ENCODE measurements at places on chromosomes 7 and 10.

GRCh38 chr7:150958597-150958996 lies 19.5 kb downstream of the KCNH2 start:
- peak; percentile 64 for DNase-seq

DNA sequence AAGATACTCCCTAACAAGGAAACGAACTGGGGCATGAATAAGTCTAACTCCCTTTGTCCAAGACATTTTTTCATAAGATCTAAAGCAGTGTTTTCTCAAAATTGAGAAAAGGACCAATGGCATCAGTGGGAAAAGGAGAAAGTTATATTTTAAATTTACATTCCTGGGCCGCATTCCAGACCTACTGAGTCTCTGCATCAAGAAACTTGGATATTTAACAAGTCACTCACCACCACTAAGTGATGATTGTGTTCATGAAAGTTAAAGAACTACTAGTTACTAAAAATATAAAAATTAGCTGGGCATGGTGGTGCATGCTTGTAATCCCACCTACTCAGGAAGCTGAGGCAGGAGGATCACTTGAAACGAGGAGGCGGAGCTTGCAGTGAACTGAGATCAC lies 149.6 kb upstream of the MEOX2 start:
- DNase-seq: no peak

DNA sequence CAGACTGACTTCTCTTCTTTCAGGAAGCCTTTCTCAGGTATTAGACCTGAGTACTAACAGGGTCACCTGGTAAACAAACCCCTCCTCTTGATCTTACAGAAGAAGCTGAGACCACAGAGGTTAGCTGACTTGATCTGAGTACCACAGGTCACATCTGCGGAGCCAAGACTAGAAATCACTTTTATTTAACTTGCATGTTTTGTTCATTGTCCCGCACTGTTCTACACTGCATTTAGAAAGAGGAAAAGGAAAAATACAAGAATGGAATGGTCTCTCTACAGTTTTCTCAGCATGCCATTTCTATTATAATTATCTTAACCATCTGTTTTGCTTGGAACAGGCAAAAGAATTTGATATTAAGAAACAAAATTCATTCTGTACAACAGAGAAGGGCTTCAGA lies 245.6 kb upstream of the ETV1 start:
- no peak for DNase-seq

- no peak for DNase-seq
Observed at GRCh38 chr7:124059375-124059774, 26.5 kb upstream of the TMEM229A start.

- no peak for DNase-seq
Observed at GRCh38 chr10:34743814-34744213, 71.3 kb downstream of the PARD3 start.

DNA sequence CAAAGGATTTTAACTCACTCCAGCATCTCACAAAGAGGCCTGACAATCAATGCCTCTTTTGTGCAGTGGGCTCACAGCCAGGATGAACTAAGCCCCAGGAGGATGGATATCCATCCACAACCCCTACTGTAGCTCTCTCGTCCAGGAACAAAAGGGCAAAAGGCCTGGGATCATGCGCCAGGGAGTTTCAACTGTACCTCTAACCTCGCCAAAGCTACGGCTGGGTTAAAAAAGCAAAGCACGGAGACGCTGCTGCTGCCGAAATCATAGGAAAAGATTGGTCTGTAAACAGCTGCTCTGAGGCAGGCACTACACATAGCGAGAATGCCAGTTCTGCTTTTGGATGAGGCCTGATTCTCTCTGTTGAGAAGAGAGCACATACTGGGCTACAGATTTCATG lies 32.1 kb downstream of the VSTM4 start:
- DNase-seq: no peak

DNA sequence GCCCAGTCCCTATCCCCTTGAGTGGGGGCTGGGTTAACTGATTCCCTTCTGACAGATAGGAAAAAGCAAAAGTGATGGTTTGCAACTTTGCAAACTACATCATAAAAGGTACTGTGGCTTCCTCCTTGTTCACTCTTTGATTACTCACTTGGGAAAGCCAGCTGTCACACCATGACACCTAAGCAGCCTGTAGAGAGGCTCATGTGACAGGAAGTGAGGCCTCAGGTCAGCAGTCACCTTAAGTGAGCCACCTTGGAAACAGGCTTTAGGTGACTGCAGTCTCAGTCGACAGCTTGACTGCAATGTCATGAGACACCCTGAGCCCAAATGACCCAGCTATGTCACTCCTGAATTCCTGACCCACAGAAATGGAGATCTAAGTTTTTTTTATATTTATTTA lies 4.3 kb upstream of the CHCHD2 start:
- DNase-seq: no peak

- no peak for DNase-seq
Observed at GRCh38 chr10:112080231-112080630, 103.3 kb downstream of the GPAM start.

GRCh38 chr7:5041047-5041446 lies 4.6 kb upstream of the RBAK start:
- DNase-seq: no peak

DNA sequence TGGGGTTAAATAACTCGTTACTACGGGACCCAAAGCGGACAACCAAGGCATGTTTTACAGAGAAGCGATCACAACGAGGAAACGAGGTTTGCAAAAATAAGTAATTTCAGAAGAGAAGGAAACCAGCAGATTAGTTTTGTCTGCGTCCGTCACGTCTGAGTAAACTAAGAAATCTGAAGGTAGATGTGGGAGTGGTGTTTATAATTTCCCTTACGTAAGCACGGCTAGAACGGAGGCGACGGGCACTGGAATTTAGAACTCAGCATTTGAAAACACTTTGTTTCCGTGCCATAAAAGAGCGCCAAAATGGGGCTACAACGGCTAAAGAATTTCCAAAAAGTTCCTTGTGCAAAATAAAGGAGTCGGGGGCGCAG lies 718 bp upstream of the UMAD1 start:
- DNase-seq: no peak

DNA sequence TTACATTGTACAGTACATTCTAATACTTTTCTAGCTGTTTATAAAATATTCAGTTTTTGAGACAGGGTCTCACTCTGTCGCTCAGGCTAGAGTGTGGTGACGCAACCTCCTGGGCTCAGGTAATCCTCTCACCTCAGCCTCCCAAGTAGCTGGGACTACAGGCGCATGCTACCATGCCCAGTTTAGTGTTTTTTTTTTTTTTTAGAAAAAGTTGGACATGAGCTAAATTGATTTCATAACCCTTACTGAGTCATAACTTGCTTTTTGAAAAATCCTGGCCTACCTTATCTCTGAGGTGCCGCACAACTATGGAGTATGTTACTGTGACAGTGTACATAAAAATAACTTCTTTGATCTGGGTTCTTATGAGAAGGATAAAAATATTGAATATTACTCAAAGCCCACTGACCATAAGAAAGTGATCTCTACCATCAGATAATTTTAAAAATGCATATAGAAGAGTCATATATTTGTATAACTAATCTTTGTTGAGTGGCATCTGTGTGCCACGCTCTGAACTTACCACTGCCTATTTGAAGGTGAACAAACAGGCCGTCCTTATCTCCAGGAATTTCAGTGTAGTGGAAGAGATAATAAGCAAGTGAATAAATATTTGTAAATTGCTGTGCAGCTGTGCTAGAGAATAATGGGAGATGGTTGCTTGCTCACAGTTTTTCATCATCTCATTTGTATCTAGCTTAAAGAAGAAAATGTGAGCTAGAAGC lies 73.2 kb downstream of the PPP1R9A start:
- DNase-seq: no peak

DNA sequence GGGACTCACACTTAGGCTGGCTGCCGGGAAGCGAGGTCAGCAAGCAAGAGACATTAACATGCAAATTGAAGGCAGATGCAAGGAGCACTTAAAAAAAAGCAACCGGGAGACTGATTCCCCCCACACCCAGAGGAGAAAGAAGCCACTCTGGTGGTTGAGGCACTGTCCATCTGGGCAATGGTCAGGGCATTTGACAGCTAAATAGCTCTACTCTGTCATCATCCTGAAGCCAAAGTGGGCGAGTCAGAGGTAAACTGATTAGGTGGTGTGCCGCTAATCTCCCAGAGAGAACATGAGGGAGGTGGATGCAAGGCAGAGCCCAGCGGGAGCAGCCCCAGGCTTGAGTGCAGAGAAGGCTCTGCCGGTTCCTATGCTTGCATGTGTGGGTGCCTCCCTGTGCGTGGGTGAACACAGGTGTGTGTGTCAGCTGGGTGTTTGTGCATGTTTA lies 100.6 kb downstream of the PLXNA4 start:
- no peak for DNase-seq

- no peak for DNase-seq
Observed at GRCh38 chr10:85642421-85643170, 724.0 kb downstream of the GRID1 start.

- no peak for DNase-seq
Observed at GRCh38 chr7:55432939-55433784, 68.0 kb downstream of the LANCL2 start.

DNA sequence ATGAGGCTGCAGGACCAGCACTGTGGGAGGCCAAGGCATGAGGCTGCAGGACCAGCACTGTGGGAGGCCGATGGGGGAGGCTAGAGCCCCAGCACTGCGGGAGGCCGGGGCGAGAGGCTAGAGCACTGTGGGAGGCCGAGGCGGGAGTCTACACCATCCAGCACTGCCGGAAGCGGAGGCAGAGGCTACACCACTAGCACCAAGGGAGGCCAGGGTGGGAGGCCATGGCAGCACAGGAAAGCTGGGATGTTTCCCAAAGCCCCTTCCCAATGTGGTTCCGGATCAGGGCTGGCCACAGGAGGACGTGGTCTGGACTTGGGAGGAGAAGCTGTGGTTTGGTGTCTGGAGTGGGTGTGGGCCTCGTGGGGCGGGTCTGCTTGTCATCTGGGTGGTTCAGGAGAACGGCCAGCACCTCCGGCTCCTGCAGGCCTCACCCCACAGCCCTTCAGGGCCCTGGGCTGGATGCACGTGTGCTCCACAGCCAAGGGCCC lies 43.6 kb downstream of the PDGFA start:
- peak; percentile 57 for DNase-seq

DNA sequence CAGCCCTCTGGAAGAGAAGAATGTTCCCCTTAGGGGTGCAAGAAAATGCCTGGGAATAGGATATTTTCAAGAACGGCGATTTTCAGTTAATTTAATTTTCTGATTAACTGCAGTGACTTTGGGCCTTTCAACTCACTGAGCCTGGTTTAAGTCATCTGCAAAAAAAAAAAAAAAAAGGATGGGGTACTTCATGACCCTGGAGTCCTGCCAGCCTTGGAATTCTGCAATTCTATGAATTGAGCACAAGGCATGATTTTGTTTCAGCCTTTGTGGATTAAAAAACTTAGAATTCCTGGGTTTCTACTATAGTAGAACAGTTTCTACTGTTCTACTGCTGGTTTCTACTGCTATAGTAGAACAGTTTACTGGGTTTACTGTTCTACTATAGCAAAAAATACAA lies 58.3 kb upstream of the CALD1 start:
- no peak for DNase-seq

DNA sequence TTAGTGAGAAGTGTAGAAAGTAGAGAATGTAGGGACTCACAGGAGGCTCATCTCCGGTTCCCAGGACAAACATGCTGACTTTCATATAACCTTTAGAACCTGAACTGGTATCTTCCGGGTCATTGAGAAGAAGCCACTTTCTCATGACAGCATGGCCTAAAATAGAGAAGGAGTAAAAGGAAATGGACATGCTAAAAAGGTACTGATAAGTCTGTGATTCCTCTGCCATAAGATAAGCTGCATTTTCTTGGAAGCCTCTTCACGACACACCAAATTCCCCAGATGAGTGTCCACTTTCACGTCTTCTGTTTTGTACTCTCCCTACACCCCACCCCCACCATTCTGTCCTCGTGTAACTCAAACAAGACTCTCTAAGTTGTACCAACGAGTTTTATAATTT lies 79.9 kb downstream of the MYOF start:
- no peak for DNase-seq

GRCh38 chr7:33766405-33766804 lies 138.9 kb upstream of the BMPER start:
- no peak for DNase-seq

DNA sequence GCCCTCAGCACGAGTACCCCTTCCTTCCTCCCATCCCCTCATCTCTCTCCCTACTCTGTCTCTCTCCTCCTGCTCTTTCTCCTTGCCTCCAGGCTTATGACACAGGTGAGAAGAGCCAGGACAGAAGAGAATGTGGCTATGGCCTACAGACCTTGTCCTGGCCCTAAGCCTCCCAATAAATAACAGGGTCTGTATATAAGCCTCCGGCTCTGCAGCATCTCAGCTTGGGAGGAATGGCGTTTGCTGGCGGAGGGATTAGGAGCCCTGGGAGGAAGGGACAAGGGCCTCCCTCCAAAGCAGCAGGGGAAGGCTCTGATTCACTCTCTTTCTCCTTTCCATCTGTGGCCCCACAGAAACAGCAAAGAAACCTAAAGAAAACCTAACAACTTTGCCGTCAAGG lies 45.8 kb downstream of the COL13A1 start:
- no peak for DNase-seq

- no peak for DNase-seq
Observed at GRCh38 chr7:158649279-158649678, 55.3 kb downstream of the NCAPG2 start.

DNA sequence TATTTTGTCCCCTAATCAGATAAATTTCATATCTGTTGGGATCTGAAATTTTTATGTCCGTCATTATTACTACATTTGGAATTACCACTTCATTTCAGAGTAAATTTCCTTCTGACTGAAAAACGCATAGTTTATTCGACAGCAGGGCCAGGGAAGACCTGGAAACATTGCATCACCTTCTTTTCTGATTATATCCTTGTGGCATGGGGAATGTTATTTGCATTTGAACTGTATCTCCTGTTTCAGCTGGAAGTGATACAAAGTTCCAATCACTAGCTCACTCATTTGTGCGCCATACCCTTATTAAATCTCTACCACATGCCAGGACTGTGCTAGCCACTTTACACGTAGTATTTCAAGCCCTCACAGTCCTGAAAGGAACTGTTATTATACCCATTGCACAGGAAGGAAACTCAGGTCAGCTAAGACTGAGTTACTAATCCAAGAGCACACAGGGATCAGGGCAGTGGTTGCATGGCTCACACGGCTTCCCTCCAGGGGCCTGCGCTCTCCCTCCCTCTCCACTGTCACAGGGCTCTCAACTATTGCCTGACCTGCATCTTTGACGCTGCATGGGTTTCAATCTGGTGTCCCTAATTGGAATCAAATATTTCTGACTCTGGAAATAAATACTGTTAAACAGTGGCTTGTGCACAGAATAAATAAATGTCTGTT lies 84.4 kb upstream of the NANOS1 start:
- no peak for DNase-seq

DNA sequence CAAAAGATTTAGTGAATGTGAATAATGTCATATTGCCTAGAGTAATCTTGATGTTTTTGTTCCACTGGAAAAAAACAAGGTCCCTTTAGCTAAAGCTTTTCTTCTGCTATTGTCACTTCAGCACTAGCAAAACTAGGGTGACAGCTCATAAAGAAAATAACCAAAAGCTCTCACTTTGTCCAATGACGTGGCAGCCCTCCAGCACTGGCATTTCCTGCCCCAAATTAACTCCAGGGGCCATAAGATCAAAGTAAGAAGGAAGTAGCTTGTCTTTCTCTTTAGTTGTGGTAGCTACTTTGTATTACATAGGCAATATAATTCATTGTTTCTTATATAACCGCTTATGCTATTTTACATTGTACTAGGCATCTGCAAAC lies 47.3 kb downstream of the LRRN3 start:
- DNase-seq: no peak
